ENCODE measurements at places on chromosomes 13 and 19.

- DNase-seq: no peak
These were observed 33.8 kb upstream of the SACS start for GRCh38 chr13:23467048-23467931.

GRCh38 chr13:21297914-21298831 lies 121.7 kb downstream of the MRPL57 start:
- peak; percentile 20 for DNase-seq

GRCh38 chr13:93355094-93355493 lies 128.5 kb downstream of the GPC6 start:
- DNase-seq: no peak

GRCh38 chr13:51935326-51936171 lies 73.8 kb downstream of the CCDC70 start:
- DNase-seq: no peak

DNA sequence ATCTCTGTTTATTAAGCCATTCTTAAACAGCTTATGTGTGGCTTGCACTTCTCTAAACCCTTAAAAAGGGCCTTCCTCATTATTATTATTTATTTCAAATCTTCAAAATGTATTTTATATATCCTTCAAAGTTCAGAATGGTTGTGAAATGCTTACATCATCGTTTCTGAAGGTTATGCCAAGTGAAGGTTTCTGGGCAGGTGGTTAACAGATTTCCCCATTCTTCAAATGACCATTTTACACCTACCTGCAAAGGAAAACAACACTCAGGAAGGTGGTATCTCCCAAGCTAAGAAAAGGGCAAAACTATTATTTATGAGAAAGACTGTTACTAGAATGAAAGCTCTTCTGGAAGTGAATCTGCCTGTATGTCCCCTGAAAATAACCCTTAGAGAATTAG lies 191.6 kb downstream of the SHISA2 start:
- DNase-seq: no peak

DNA sequence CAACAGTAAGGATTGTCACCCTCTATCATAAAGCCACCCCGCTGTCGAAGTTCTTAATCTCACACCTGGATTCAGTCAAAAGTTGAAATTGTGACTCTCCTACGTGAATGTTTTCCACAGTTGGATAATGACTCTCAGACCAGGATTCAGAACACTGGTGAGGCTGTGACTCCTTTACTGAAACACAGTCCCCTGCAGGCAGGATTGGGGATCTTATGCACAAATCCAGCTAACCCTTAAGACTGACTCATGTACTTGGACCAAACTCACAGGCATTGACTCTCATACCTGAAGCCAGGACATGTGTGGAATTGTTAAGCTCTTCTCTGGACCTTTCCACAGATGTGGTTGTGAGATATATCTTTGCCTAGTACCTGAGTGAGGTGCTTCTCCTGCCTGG lies 46.8 kb downstream of the ZNF85 start:
- no peak for DNase-seq

GRCh38 chr13:93708308-93709075 lies 481.9 kb downstream of the GPC6 start:
- no peak for DNase-seq

- DNase-seq: no peak
These were observed 4.4 kb upstream of the KCNN4 start for GRCh38 chr19:43784981-43785808.

Measured in esophagus squamous epithelium (tissue), 5 donors.